ENCODE measurements at places on chromosomes 13 and 19. TPM values are rescaled to one million over a fixed set of nuclear protein-coding genes. Genes with fewer than 3 reads are reported as not detected.

DNA sequence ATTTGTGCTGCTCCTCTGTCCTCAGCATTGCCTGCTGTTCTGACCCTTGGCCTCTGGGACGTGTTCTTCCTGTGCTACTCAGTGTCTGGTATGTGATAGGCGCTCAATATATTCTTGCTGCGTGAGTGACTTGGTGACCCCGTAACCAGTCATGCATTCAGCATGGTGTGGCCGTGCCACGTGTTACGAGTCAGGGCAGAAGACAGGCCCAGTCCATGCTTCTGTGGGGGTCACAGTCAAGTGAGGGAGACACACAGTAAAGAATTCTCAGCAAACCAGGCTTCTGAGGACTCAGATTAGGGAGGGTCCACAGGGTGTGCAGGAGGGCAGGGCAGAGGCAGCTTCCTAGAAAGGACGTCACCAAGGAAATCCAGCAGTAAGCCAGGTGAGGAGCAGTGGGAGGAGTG, 7.9 kb downstream of the PPP1R37 start:
- no peak for DNase-seq

DNA sequence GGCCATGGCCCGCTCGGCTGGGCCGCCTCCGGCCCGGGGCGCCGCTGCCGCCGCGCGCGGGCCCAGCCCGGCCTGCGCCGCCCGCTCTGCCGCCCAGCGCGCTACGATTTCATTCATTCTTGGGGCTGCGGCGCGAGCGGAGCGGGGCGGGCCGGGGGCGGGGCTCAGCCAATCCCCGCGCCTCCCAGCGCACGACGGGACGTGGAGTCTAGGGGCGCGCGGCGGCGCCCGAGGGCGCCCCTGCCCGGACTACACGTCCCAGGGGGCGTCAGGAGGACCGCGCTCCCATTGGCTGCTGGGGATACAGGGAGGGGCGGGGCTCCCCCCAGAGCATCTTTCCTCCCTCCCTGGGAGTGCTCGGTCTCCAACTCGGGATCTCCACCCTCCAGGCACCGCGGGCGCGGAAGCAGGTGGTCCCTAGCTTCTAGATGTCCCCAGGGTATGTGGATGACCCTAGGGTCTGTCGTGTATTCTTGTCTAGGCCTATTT, 5.6 kb upstream of the DPF1 start:
- DNase-seq: no peak

DNA sequence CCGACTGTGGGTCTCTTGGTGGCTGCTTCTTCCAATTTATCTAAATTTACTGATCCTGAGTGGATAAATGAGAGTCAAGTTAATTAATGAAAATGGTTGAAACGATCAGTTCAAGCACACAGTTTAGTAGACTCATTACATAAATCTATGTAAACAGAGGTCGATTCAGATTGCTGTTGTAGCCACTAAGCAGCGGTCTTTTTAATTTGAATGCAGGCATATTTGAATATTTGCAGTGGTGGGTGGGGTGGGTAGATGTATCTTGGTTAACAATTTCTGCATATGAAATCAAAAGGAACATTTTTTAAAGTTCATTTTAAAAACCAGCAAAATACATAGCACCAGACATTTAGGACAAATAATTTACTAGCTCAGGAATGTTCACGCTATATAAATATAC, 325.9 kb downstream of the KLF12 start:
- DNase-seq: no peak

DNA sequence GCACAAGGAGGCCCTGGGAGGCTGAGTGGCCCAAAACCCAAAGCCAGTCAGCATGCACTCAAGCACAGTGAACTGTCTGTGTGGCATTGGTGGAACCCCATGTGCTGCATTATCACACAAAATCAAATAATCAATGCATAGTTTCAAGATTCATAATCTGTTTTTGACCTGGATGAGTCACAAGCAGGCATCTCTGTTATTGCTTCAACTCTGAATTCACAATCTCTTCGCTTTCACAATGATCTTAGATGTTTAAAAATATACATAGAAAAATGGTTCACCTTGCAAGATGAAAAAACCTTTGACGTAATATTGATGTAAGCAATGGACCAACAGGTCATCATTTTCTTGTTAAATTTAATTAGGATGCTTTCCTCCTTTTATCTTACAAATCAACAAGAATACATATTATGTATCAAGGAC, 455.4 kb downstream of the IRS2 start:
- no peak for DNase-seq

DNA sequence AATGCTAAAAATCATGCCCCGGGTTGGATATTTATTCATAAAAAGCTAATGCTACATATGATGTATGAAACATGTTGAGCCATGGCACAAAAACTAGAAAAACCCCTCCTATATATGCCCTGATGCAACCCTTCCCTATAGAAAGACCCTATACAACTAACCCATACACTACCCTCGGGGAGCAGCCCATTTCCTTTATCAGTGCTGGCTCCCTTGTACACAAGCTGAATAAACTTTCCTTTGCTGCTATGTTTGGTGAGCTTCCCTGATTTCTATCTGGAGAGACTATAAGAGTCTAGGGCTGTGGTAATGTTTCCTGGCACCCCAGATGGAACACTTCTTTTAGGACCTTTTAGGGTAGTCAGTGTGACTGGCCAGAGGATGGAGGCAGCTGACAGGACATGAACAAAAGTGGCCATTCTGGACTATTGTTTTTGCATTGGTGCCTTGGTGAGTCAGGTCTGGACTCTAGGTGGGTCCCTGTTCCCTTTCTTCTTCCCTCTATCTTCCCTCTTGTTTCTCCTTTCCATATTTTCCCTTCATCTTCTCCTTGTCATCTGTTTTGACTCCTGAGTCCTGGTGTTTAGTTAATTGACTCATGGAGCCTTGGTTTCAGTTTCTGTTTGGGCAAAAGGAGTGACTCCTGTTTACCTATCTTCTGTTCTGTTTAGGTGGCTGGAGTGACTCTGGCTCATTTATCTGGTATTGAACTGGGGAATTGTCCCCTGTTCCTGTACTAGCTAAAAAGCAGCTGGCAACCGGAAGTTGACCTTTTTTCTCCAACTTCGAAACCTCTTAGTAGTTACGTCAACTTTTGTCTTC, 1321.8 kb upstream of the PCDH9 start:
- no peak for DNase-seq

Gene CBLC
- total RNA-seq: not detected

Gene ZNF345
- 4.6 TPM for total RNA-seq
